ENCODE measurements at places on chromosomes 6 and 20.

GRCh38 chr6:85130743-85131142, 319.1 kb upstream of the NT5E start:
- no peak for DNase-seq

GRCh38 chr6:92354270-92354829, 1065.0 kb downstream of the EPHA7 start:
- DNase-seq: no peak

- no peak for DNase-seq
These were observed 9.4 kb upstream of the RAB44 start for GRCh38 chr6:36688063-36688738.

DNA sequence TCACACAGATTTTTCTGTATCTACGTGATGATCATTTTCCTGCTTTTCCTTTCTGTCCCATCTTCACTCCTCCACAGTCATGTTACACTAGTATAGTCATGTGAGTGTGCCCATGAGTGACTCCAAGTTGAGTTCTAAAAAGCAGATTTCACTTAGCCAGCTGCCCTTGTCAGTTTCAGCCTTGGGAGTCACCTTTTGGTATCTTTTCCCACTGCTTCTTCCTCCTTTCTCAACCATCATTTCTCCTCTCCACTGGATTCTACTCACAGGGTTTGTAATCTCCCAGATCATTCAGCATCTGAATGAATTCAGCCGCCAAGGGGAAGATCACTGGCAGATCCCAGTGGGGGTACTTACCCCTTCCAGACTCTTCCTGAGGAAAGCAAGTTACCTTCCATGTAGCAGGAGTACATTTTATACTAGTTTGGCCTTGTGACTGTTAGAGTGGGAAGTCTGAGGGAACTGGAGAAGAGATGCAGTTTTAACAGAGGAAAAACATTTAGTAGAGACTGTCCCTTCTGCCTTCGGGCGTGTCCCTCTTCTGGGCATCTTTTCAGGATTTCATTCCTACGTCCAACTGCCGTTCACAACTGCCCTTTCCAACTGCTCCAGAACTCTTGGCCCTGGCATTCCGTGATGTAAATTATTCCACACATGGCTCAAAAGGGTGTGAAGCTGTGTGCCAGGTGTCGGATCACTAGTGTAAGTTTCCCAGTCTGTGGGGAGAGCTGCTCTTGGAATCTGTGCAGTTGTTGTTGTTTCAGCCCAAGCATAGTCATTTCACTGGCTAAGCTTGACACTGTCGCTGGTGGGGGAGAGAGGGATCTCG, 38.9 kb downstream of the BICRAL start:
- DNase-seq: peak; percentile 27

- DNase-seq: no peak
These were observed 296 bp downstream of the DZANK1 start for GRCh38 chr20:18466574-18466893.

DNA sequence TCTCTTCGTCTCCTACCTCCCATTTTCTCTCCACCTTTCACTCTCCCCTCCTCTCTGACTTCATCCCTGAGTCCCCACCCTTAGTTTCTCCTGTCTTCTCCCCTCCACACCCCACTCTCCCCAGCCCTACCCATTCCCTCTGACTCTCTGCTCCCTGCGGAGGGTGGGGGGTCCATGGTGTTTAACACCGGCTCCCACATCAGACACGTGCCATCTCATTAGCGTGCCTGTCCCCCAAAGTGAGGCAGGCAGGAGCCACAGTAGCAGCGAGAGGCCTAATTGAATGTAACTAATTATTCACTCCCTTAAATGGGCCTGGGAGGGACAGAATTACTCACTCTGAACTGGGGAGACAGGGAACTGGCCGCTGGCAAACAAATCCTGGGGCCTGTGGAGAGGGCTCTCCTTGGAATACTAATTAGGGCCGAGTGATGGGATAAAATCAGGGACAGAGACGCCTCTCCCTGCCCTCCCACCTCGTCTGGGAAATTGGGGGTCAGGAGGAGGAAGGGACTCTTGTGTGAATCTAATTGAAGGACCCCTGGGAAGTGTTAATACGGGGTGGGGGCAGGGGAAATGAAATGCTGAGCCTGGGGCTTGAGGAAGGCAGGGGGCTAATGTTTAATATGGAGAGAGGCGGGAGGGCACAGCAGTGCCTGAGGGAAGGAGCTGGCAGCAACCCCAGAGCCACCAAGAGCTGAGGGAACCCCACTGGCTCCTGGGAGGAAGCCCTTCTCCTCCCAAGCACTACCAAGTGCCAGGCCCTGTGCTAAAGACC, 17.9 kb downstream of the CD40 start:
- no peak for DNase-seq

DNA sequence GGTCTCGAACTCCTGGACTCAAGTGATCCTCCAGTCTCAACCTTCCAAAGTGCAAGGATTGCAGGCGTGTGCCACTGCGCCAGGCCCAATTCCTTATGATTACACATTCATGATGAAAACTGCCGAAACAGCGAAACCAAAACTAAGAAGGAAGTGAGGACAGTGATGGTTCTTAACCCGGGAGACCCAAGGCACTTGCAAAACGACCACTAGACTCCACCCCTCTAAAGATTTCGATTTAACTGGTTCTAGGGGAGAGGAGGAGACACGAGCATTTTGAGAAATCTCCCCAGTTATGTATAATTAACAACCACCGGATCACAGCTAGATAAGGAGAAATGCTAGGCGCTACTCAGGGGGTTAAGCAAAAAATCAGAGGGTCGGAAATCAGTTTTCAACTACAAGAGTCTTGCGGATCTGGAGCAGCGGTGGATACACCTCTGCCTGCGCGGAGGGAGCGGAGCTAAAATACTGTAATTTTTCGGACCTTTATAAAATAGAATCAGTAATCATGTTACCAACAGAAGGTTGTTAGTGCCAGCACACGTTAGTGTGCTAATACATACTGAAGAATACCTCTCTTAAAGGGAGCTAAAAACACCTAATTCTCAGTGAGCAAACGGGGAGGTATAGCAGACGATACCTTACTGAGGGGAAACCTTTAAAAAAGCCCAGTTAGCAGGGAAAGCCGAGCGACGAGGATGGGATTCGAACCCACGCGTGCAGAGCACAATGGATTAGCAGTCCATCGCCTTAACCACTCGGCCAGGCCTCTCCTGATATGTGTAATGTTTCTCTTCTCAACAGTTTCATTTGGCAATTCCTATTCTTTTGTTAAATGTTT, 60.0 kb upstream of the BTN3A2 start:
- peak; percentile 65 for DNase-seq
